Astrocyte (in vitro differentiated cells and primary cell): ENCODE measurements at places on chromosomes 5 and 9. TPM values are rescaled to one million over a fixed set of nuclear protein-coding genes. Genes with fewer than 3 reads are reported as not detected.

DNA sequence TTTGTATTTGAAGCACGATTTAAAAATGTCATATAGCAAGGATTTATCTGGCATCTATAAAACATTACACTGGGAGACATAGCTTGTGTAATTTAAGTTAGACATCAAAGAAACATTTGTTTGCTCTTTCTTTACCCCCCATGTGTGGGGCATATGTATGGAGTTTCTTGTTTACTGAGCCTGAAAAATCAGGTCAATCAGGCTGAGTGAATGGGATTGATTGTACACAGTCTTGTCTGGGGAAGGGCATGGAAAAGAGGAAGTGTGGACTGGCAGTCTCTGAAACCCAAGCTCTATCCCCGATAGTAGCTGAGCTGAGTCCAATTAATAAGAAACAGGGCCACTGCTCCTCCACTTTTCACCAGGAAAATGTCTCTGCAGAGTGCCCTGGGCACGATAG, 49.4 kb downstream of the SLC46A2 start:
- no peak overlapping the region for H3K4me3 ChIP-seq
- no peak overlapping the region for H3K27ac ChIP-seq
- no peak for DNase-seq
- H3K4me1 ChIP-seq: no peaks in the 10 kb centered on the region

- H3K4me3 ChIP-seq: no peak overlapping the region
- H3K36me3 ChIP-seq: peaks cover 10% of the 10 kb centered on the region
- peak; percentile 10 for DNase-seq
- no peaks in the 10 kb centered on the region for H3K27me3 ChIP-seq
- H3K4me1 ChIP-seq: no peaks in the 10 kb centered on the region
Observed at GRCh38 chr5:37111426-37112382, 137.5 kb downstream of the CPLANE1 start.

DNA sequence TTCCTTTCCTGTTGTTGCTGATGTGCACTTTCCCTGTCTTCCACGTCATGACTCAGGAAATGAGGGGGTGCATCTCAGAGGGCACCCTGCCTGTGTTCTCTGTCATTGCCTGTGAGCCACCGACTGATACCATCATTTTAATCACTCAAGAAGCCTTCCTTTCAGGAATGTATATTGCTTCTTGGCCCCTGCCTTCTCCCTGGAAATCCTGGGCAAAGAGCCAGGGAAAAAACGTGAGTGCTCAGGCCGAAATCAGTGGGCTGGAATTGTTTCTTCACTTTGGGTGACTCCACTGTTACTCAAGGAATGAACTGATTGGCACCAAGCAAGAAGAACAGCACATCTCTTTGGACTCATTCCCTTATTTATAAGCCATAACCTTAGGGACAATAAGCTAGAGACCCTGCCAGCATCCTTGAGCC, 126.1 kb downstream of the SNX18 start:
- peak overlapping the region; percentile 38 for H3K27ac ChIP-seq
- H3K4me1 ChIP-seq: peaks cover 30% of the 10 kb centered on the region
- DNase-seq: peak; percentile 84
- H3K36me3 ChIP-seq: no peaks in the 10 kb centered on the region

DNA sequence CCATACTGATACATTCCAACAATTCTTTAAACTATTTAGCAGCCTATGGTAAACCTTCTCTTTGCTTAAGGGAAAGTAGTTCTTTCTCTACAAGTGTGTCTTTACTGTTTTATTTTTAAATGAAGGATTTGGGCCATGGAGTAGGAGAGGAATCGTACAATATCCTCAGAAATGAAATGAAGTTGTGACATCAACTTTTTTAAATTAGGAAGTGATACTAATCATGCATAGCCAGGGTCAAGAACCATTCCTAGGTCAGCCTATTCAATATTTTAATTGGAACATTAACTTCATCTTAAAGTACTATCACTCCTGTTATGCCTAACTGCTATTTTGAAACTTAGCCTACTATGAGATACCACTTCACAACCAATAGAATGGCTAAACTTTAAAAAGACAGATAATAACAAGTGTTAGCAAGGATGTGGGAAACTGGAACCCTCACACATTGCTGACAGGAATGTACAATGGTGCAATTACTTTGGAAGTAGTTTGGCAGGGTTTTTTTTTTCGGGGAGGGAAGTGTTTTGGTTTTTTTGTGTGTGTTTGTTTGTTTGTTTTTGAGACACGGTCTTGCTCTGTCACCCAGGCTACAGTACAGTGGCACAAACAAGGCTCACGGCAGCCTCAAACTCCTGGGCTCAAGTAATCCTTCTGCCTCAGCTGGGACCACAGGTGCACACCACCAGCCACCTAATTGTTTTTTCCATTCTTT, 10.7 kb downstream of the AGTPBP1 start:
- H3K27me3 ChIP-seq: no peaks in the 10 kb centered on the region
- H3K36me3 ChIP-seq: no peaks in the 10 kb centered on the region
- no peak for DNase-seq

MOCS2 gene
- total RNA-seq: 42.7 and 44.2 TPM in 2 replicates

- no peak for DNase-seq
- no peaks in the 10 kb centered on the region for H3K36me3 ChIP-seq
- H3K4me1 ChIP-seq: peaks cover 25% of the 10 kb centered on the region
- no peak overlapping the region for H3K4me3 ChIP-seq
- H3K27me3 ChIP-seq: peaks cover 2% of the 10 kb centered on the region
Observed at GRCh38 chr5:142833517-142834449, 63.6 kb downstream of the ARHGAP26 start.

DNA sequence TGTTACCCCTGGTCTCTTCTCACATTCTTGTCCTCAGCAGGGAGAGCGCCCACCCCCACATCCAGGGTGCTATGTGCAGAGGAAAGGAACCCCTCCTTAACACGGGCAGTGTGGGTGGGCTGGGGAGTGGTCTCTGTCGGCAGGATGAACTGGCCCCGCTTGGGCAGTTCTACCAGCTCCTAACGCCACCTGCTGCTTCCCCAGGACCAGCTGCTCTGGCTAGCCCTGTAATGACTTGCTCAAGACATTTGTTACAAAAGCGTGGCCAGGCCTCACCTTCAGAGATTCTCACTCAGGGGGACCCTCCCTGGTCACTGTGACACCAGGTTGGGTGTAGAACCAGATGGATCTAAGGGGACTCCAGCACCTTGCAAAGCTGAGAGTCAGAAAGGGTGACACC, 82.4 kb downstream of the HMCN2 start:
- no peak for DNase-seq
- H3K36me3 ChIP-seq: no peaks in the 10 kb centered on the region
- H3K27ac ChIP-seq: no peak overlapping the region
- no peak overlapping the region for H3K4me3 ChIP-seq
- H3K4me1 ChIP-seq: no peaks in the 10 kb centered on the region

DNA sequence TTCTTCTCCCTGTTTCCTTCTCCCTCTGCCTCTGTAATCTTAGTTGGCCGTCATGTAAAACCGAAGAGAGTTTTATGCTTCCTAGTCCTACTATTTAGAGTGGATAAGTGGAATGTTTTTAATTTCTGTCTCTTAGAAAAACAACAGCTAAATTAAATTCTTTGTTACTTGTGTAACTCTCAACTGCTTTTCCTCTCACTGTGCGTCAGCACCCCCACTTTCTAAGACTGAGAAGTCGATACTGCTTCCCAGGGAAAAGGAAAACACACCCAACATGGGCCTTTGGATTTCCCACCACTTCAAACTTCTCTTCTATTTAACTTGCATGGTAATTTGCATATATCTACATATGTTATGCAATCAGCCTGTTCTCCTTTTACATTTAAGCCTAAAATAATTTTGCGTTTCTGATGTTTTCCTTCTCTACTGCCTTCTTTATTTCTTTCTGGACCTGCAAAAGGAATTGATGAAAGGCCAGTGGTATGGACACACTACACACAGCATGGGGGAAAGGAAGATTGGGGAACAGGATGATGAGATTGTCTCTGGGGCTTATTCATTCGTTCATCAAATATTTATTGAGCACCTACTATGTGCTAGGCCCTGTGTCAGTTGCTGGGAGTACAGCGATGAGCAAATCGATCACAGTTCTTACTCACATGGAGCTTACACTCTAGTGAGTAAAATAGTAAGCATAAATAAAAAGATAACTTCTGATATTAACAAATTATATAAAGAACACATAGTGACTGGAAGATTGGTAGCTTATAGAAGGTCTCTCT, 52.5 kb upstream of the CTNNA1 start:
- DNase-seq: no peak
- H3K27me3 ChIP-seq: no peaks in the 10 kb centered on the region
- no peak overlapping the region for H3K27ac ChIP-seq
- no peak overlapping the region for H3K4me3 ChIP-seq

GRCh38 chr9:7287986-7288385, 511.6 kb downstream of the DMAC1 start:
- DNase-seq: no peak
- H3K27me3 ChIP-seq: no peaks in the 10 kb centered on the region
- H3K4me1 ChIP-seq: no peaks in the 10 kb centered on the region
- H3K36me3 ChIP-seq: no peaks in the 10 kb centered on the region
- H3K4me3 ChIP-seq: no peak overlapping the region

ODF2 gene
- total RNA-seq: 26.2 and 28.1 TPM in 2 replicates

- no peaks in the 10 kb centered on the region for H3K4me1 ChIP-seq
- no peaks in the 10 kb centered on the region for H3K36me3 ChIP-seq
- H3K27me3 ChIP-seq: no peaks in the 10 kb centered on the region
Observed at GRCh38 chr5:97134634-97135033, 7.8 kb downstream of the LIX1 start.

CDKN2AIPNL gene
- 22.1 and 22.8 TPM in 2 replicates for total RNA-seq

DNA sequence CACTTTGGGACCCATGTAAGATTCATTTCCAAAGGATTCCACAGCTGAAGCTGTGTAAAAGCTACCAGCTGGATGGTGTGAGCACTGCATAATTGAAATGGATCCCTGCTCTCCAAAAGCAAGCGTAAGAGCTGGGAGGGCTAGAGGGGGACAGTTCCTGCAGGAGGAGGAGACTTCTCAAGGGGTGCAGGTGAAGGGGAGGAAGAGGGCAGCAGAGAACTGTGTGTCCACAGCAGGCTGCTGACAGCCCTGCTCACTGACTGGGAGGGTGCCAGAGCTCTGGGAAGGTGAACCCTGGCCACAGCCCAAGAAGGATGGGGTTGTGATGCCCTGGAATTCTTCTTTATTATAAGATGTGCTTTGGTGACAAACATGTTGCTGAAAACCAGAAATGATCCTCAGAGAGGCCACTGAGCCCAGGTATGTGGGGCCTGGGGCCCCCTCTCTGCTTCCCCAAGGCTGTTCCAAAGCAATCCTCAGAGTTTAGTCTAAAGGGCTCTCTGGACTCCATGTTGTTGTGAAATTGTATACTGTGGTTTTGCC, 112.8 kb upstream of the SLC25A48 start:
- H3K36me3 ChIP-seq: no peaks in the 10 kb centered on the region
- no peak overlapping the region for H3K4me3 ChIP-seq
- no peak overlapping the region for H3K27ac ChIP-seq
- H3K27me3 ChIP-seq: no peaks in the 10 kb centered on the region
- no peak for DNase-seq

MAT2B gene
- total RNA-seq: 38.7 and 41.0 TPM in 2 replicates

SMC2 gene
- total RNA-seq: 9.4 and 9.8 TPM in 2 replicates

DNA sequence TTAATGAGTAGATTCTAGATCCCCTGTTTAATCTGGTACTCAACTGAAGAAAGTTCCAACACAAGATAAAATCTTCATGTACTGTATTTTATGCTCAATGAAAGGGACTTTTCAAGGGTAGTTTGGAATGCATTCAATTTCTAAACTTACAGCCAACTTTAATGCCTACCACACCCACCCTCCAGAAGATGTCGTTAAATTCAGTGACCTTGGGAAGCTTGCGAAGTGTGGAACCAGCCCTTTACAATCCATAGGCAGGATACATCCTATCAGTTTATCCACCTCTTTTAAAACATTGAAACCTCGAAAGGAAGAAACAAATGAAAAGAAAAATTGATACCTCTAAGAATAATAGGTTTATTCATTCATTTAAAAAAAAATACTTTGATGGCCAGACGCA, 20.2 kb downstream of the TRPM6 start:
- DNase-seq: no peak
- no peak overlapping the region for H3K27ac ChIP-seq
- H3K36me3 ChIP-seq: no peaks in the 10 kb centered on the region
- H3K27me3 ChIP-seq: no peaks in the 10 kb centered on the region
